ENCODE measurements at places on chromosomes 3 and 15.
A peak's percentile ranks its signal among the peaks of the same experiment; 100 is the strongest.

- DNase-seq: no peak
Measured at GRCh38 chr3:168341192-168341815, 245.6 kb upstream of the GOLIM4 start.

DNA sequence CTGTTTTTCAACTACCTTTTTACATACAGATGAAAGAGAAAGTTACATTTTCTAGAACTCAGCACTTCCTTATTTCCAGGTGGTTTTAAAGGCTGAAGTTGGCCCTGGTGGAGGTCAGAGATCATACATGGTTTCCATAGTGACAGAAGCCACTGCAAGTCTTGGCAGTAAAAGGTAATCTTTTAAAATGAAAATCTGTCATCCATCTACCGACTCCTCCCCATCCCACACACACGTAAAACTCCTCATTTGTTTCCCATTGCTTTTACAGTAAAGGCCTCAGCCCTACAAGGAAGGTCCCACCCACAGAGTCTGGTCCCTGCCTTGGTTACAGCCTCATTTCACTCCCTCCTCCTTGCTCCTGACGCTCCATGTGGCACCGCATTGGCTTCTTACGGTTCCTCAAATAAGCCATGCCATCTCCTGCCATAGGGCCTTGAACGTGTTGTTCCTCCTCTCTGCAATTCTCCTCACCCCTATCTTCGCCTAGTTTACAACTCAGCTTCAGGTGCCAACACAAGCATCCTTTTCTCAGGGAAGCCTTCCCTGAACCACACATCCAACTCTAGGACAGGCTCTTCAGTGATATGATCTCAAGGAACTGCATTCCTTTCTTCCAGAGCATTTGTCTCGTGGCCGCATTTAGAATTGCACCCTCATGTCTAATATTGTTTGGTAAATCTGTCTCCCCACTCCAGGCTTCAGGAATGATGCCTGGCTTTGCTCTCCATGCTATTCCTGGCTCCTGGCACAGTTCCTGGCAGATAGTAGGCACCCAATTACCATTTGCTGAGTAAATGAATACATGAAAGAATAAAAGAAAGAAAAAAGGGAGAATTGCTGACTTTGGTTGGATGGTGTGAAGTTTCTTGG, 2.6 kb downstream of the CYP19A1 start:
- DNase-seq: no peak

DNA sequence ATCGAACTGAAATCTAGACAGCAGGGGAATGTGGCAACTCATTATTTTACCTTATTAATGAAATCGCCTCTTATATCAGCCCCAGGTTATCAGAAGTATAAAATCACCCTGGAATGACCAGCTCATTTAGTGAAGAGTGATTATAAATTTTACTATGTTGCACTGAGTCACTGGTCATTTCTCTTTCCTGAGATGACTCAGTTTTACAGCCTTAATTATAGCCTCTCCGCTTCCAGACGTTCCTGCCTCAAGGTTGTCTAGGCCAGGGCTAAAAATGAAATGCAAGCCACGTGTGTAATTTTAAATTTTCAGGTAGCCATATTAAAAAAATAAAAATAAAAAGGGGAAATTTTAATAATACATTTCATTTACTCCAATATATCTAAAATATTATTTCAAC, 33.3 kb downstream of the DET1 start:
- DNase-seq: no peak

DNA sequence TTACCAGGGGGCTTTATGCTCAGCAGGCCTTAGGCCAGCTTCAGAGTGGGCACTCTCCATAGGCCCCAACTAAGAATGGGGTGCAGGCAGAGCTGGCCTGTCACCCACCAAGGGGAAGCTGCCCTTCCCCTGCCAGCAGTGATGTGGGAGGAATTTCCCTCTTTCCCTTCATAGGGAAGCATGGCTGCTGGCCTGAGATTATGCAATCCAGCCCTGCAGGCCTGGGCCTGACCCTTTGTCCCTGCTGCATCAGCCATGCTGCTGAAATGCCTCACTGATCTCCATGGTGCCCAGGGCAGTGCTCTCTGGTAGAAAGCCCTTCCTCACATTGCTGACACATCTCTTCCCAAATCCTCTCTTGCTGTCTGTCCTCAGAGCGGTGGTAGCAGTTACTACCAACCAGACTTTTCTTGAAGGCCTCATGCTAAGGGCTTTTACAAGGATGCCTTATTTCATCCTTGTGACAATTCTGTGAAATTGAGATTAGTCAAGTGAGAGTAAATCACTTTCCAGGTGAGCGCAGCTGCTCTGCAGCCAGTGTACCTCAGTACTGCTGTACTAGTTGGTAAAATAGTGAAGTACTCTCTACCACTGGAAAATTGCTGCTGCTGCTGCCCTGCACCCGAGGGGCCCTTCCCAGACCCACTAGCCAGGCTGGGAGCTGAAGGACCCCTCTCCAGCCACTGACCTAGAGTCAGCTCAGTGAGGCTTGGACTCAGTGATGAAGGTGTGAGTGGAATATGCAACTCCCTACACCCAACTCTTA, 33.8 kb downstream of the MRAS start:
- no peak for DNase-seq

DNA sequence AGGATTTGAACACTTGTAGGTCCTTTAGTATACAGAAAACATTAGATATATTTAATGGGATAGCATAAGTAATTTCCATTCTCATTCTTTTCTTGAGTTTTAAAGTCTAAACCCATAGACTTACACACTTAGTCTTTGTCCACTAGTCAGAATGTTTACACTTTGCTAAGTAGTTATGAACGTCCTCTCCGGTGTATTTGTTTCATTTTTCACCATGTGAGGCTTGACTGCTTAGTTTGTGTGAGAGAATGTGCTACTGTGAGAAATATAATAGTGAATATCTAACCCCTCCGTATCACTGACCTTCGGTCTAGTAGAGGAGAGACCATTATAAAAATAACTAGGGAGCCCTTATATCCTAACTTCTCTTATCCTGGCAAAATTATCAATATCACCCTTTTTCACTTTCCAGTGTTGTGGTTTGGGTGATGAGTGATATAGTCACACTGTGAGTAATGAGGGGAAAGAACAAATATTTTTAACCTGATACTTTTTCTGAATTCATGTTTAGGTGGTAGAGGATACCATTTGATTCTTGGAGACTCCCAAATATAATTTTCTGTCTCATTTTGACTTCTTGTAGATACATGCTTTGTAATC, 122.4 kb downstream of the UBE2E2 start:
- peak; percentile 33 for DNase-seq

DNA sequence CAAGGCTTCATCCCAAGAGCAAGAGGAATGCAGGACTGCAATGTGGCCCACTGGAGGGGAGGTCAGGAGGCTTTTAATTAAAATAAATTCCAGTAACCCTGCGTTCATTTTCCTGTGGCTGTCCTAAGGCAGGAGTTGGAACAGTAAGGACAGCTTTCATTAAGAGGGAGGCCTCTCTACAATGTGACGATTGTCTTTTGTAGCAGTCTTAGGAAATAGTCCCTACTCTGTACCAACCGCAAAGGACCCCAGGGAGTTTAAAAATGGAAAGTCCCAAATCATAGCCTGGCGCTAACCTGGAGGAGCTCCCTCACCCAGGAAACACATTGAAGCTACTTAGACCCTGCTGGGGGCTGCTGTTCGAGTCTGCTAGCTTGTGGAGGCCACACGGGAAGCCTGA, 62.8 kb downstream of the SYNM start:
- no peak for DNase-seq

- DNase-seq: no peak
Measured at GRCh38 chr3:12798559-12799179, 2.2 kb downstream of the CAND2 start.

GRCh38 chr3:128884992-128885391, 5.6 kb downstream of the ACAD9 start:
- DNase-seq: no peak

DNA sequence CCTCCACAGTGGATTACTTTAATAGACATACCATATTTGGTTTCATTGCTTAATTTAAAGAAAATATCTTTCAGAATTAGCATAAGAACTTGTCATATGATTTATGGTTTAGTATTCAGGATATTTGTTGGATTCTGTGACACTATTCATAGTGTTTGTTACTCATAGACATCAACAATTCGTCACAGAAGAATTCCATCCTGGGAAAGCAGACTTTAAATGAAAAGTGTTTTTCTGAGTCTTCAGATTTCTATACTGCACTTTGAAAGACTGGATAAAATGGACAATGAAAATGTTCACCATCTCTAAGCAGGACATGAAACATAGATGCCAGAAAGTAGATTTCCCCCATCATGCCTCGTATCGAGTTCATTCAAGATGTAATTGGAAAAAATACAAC, 435.6 kb upstream of the ONECUT1 start:
- no peak for DNase-seq

- no peak for DNase-seq
Measured at GRCh38 chr15:42104095-42104891, 9.9 kb upstream of the PLA2G4D start.

- DNase-seq: no peak
Measured at GRCh38 chr3:127061641-127062040, 78.7 kb downstream of the PLXNA1 start.

DNA sequence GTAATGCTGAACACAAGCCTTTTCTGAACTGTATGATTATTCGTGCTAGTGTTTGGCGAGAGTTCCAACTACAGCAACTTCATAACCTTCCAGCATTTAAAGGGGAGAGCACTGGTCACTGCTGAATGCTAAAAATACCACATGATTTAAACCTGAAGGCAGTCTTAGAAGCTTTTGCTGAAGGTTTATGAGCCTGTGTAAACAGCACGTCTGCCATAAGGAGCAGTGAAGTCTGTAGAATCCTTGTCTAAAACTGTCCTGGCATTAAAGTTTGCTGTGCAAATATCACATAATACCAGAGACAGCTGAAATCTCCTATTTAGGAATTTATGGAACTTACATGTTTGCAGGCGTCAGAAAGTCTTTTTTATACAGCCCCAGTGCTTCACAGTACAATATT, 5.9 kb downstream of the SATB1 start:
- DNase-seq: no peak

DNA sequence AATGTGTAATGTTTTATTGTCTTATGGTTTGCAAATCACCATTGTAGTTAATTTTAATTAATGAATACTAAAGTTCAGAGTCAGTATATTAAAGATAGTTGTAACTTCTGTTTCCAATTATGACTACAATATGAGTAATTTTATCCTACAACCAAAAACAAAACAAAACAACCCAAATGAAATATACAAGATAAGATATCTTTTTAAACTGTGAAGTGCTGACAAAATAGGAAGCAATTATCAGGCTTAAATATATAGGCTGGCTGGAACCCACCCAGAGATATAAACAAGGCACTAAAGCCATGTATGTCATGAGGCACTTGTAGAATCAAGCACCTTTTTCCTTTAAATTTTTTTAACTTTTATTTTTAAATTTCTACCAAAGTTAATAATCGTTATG, 108.6 kb upstream of the LRRFIP2 start:
- DNase-seq: no peak

DNA sequence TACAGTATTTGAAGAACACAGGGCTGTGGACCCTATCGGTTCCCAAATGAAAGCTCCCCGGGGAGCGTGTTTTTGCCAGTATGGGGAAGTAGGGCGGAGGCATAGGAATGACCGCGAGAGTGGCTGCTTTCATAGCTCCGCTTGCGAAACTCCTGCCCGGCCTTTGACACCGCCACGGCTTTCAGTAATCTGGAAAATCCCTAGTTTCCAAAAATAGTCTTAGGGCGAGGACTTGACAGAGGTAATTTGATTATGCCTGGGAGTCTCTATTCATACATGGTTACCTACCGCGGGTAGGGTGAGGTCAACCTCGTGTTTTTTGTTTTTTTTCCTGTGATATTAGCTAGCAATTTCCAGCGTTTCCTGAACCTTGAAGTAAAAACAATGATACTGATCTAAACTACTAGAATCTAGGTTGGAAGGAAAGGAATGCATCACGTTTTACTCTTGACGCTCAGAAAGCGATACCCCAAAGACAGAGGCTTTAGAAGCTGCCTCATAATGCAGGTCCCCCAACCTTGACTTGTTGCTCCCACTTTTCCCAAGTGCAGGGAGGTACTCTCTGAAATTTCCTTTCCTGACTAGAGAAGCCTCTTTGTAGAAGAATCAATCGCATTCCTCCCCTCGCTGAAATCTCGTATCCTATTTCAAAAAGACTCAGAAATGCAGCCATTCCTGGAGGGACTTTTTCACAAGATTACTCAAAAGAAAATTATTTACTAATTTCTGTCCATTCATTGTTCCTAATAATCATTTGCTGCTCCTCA, 894 bp upstream of the CCNL1 start:
- DNase-seq: no peak

DNA sequence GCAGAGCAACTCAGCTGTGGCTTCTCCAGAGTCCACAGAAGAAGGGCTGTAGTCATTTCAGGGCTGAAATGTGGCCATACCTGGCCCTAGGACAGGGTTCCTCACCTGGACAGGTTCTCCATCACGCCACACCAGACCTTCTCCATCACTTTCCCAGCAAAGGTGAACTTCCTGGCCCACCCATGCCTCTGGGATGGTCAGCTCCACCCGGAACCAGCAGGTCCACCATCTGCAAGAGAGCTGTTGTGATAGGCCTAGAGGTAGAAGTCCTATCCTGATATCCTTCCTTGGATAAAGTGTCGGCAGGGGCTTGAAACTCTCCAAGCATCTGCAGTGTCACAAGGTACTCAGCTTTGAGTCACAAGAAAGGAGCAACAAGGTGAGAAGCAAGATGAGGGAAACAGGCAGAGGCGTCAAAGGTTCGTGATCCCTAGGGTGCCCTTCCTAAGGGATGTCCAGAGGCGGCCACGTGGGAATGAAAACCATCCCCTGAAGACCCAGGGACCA, 948 bp downstream of the MAN2C1 start:
- no peak for DNase-seq

DNA sequence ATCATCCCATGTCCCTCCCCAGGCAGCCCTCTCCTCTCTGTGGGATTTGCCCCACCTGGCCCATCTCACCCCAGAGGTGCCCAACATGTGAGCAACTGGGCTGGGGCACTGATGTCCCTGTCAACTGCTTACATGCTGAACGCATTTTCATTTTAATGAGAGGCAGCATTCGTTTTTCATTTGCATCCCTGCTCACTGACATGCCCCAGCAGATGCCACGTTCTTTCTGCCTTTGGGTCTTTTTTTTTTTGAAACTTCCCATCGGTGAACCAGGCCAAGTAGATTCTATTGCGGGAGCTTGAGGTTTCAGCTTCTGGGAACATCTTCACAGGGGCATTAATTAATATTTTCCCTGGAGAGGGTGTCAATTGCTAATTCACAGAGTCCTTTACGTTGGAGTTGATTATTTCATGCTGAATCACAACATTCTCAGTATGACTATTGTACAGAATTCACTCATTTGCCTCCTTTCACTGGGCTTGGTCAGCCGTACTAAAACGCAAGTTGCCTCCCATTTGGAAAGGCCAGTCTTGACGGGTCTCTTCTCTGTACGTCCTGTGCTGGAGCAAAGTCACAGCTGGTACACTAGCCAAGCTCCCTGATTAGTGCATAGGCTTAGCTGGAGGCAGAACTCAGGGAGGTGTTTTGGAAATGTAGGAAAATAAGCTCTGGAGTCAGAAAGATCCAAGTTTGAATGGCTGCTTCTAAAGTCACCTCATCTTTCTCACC, 69.8 kb downstream of the CHRNA7 start:
- DNase-seq: no peak

All from OCI-LY7 (cell line).